NCI-H526 treated with DMSO at 0.1 percent for 48 hours (cell line): ENCODE measurements at places on chromosomes 11 and 22.

- no peak for DNase-seq
Observed at GRCh38 chr11:10506008-10506370, 35.0 kb downstream of the RNF141 start.

- DNase-seq: peak; percentile 64
Observed at GRCh38 chr11:133947321-133947756, 9.4 kb downstream of the IGSF9B start.

DNA sequence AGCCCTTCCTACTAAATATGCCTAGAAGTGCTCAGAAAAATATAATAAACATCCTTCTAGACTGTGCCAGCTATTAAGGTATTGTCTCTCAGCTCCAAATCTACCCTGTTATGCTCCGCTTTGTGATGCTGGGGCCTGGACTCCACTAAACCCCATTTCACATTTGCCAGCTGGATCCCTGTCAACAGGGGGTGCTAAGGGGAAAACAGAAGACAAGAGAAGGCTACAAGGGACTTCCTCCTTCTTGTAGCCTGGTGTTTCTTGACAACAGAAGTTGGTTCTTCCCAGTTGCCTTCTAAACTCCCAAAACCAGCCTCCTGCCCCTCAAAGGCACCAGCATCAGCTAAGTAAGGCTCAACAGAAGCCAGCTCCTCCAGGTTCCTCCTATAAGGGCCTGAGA lies 5.2 kb downstream of the NUMA1 start:
- DNase-seq: no peak

- DNase-seq: no peak
Observed at GRCh38 chr22:45846952-45847351, 130.0 kb downstream of the WNT7B start.

DNA sequence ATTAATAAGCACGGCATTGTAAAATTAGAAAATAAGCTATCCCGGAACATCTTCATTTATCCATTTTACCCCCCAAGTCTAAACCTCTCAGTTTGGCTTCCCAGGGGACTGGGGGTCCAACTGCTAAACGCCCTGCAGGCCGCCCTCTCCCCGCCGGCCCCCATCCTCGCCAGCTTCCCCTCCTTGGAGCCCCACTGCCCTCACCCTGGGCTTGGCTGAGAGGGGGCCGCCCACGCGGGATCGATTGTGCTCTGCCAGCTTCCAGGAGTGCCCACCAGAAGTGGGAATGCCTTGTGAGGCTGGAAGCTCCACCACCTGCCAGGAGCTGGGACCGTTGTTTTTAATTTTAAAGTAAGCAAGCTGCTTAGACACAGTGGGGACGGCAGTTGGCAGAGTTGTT lies 353.5 kb downstream of the TBC1D22A start:
- DNase-seq: no peak

GRCh38 chr11:121246021-121246768 lies 46.4 kb upstream of the SC5D start:
- no peak for DNase-seq

- DNase-seq: no peak
Observed at GRCh38 chr11:34029176-34029575, 22.4 kb upstream of the CAPRIN1 start.

GRCh38 chr11:114135737-114136151 lies 76.2 kb downstream of the ZBTB16 start:
- no peak for DNase-seq

- DNase-seq: no peak
Observed at GRCh38 chr11:75403983-75404658, 4.8 kb downstream of the RPS3 start.

- no peak for DNase-seq
Observed at GRCh38 chr11:67082071-67082791, 25.6 kb downstream of the RHOD start.

GRCh38 chr11:112826788-112827187 lies 134.4 kb upstream of the NCAM1 start:
- DNase-seq: no peak

GRCh38 chr11:88297421-88297820 lies 40.1 kb downstream of the CTSC start:
- DNase-seq: no peak

DNA sequence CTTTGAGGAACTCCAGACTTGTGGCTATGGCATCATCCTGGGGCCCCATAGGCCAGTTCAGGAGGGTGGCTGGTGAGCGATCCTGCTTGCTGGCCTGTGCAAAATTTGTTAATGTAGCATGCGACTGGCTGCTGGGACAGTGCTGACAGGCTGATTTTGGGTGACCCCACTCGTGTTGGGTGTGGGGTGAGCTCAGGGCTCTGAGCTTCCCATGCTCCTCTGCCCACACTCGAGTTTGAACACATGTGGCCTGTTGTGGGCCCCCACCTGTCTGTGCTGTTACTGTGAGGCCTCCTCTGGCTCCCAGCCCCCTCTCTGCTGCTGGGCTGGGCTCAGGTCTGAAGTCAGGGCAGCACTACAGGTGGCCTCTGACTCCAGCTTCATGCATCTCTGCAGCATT lies 64.4 kb upstream of the MYEOV start:
- no peak for DNase-seq

DNA sequence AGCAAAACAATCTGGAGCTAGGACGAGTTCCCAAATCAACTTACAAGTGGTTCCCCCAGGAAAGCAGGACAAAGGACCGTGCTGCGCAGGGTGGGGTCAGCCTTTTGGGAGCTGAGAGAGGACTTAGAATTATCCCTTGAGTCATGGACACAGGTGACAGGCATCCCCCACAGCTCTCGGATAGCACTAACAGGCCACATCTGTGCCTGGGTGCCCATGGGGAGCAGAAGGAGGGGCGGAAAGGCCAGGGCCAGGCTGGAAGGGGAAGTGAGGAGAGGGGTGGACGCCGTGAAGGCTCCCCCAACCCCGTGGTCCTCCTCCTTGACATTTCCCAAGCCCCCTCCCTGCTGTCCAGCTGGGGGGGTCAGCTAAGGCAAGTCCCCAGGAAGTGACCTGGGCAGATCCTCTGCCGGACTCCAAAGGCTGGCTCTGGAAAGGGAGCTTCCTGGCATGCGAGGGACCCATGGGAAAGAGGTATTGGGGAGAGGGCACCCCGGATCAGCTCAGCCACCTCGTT lies 31.6 kb upstream of the A4GALT start:
- no peak for DNase-seq

DNA sequence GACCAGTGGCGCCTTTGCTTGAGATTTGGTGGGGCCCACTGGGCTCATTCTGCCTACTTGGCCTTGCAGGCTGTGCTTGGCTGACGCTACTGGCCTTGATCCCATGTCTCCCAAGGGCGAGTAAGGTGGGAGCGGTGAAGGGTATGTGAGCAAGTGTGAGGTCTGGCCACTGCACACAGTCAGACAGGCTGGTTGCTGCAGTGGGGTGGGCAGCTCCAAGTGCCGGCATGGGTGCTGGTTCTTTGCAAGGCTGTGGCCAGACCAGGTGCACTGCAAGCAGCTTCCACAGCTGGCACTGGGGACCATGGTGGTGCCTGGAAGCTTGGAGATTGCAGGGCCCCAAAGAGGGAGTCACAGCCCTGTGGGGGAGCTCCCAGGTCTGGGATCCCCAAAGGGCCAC lies 33.4 kb upstream of the OR10G7 start:
- DNase-seq: no peak

GRCh38 chr22:50676661-50677492 lies 4.3 kb downstream of the SHANK3 start:
- DNase-seq: no peak

- no peak for DNase-seq
Observed at GRCh38 chr11:109707411-109707810, 285.4 kb downstream of the C11orf87 start.

DNA sequence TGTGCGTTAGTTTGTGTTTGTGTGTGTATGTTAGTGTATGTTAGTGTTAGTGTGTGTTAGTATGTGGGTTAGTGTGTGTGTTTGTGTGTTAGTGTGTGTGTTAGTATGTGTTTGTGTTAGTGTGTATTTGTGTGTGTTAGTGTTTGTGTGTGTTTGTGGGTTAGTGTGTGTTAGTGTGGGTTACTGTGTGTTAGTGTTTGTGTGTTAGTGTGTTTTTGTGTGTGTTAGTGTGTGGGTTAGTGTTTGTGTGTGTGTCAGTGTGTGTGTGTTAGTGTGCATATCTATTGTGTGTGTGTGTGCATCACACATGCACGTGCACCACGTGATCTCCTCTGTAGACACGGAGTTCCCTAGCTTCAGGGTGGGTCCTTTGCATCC lies 115.4 kb downstream of the KCNQ1OT1 start:
- no peak for DNase-seq

DNA sequence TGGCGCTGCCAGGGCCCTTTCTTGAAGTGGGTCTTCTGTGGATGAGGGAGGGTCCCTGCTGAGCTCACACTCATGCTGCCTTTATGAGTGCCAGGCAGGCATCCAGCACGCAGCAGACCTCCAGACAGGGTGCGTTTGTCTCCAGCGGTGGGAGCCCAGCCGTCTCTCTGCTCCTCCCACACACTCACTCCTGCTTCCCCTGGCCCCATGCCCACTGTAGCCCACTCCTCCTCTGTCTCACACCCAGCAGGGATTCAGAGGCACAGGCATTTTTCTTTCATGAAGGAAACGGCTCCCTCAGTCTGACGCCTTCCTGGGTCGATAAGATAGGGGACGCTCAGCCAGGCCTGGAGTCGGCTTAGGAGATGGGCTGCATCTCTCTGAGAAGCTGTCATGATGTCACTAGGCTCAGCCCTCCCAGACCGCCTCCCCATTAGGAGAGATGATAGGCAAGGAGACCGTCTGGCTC lies 183.9 kb upstream of the NCAM1 start:
- DNase-seq: no peak

DNA sequence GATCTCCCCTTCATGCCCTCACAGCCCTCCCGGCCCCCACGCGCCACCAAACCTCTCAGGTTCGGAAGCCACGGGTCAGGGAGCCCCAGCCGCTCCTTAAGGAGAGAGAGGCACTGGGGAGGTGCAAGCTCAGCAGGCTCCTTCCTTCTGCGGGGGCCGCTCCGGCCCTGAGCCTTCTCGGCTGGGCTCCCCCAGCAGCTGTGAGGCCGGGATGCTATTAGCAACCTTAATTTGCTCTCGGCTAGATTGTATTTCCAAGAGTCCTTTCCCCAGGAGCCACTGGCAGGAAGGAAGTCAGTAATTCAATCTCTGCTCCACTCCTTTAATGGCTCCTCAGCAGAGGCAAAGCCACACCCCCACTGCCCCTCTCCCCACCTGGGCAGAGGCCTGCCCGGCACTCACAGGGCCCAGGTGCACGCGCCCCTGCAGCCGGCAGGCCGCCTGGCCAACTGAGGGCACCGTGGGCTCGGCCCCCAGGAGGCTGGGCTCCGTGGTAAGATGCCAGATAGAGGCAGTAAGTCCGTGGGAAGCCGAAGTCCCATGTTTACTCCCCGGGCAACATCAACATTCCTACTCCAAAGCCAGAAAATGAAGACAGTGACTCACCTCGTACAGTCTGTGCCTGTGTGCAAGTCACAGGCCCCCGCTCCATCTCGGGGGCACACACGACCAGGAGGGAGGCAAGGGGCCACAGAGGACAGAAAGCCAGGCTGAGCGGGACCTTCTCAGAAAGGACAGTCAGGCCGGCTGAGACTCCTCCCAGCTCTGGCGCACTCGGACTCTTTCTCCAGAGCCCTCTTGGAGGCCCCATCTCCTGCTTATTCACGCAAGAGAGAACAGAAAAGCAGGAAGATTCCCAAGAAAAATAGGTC lies 5.2 kb downstream of the IGSF9B start:
- DNase-seq: no peak

DNA sequence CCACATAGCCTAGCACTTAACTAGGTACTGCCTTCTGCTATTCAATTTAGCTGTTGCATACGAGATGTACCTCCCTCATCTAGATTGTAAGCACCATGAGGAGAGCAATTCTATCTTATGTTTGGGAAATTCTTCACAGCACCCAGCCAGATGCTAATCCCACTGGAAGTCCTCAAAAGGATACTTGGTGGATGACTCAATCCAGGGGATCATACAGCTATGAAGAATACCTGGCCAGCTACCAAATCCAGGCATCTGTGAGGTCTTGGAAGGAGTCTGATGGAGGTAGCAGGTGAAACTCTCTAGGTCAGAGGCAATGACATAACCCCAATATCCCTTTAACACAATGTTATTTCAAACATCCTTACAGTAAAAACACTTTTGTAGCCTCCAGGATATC lies 167.8 kb upstream of the NCAM1 start:
- DNase-seq: no peak

GRCh38 chr11:122816761-122817520 lies 21.4 kb upstream of the CRTAM start:
- peak; percentile 49 for DNase-seq

DNA sequence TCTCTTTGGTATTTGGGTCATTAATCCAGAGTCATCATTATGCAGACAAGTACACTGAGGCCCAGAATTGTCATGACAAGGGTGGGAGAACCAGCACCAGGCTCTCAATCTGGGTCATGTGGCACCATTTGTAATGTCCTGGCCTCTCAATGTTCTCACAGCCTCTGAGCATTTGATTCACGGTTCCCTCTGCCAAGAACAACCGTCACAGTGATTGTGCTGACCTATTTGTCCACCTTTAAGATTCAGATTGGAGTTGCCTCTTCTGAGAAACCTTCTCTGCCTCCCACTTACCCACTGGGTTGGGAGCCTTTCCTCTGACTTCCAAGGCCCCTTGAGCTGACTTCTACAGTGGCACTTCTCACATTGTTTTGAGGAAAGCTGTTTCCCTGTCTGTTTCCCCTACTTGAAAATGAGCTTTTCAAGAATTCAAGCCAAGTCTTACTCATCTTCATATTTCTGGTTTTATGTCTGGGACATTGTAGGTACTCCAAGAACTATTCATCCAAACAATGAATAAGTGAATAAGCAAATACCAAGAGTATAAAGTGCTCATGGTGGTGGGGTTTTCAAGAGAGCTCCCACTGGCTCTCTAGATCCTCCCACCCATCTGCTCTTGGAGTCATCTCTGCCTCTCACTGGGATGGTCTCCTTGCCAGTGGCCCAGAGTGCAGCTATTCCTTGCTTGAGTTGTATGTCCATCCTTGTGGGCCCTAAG lies 126.4 kb upstream of the E2F8 start:
- DNase-seq: no peak

- no peak for DNase-seq
Observed at GRCh38 chr11:73215191-73216134, 2.6 kb upstream of the P2RY2 start.

GRCh38 chr11:32421992-32422391 lies 13.3 kb downstream of the WT1 start:
- DNase-seq: no peak

DNA sequence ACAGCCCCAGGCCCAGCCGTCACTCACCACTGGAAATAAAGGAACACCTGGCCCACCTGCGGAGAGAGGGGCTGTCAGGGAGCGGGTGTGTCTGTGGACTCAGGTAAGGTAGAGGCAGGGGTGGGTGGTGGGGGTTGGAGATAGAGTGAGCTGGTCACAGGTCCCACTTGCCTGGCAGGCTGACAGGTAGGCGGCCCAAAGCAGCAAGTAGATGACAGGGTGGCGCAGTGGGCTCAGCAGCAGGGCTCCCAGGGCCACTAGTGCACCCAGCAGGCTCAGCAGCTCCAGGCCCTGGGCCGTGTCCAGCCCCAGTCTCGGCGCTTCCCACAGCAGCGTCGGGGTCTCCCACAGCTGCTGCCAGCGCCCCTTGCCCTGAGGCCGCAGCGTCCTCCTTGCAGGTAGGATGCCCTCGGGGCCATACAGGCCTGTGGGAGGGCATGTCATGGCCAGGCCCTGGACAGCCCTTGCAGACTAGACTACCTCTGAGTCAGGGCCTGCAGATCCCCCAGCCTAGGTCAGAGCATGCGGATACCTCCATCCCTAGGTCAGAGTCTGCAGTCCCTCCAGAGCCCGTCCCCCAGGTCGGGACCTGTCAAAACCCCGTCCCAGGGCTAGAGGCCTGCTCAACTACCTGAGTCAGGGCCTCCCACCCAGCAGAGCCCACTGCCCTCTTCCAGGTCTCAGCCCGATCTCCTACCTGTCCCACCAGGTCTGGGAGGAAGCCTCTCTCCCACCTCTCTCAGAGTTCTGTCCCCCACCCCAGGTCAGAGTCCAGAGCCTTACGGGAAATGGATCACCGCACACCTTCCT lies 686 bp downstream of the LMF2 start:
- DNase-seq: no peak
